ENCODE measurements at places on chromosomes 13 and 19.
A peak's percentile ranks its signal among the peaks of the same experiment; 100 is the strongest.

DNA sequence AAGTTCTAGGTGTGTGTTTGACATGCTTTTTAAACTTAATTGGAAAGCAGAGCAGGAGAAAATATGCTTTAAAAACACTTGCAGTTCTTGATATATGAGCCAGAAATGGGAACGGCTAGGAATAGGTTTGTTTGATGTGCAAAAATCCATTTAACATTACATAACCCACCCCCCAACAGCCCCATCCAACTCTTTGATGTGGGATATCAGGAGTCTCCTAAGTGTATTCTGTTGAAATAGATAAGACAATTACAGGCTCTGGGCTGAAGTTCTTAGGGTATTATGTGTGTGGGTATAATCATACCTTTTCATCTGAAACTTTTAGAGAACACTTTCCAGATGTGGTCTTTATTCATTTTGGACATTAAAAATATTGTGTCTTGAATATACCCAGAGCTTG, 240.4 kb upstream of the CSNK1A1L start:
- DNase-seq, result no peak

- peak; percentile 67 for DNase-seq
Measured at GRCh38 chr13:53010374-53011105, 18.1 kb upstream of the OLFM4 start.

GRCh38 chr19:11507370-11508078, 1.9 kb upstream of the ZNF653 start:
- DNase-seq, result no peak

GRCh38 chr13:113364901-113365582, 1.1 kb upstream of the GRTP1 start:
- no peak for DNase-seq

DNA sequence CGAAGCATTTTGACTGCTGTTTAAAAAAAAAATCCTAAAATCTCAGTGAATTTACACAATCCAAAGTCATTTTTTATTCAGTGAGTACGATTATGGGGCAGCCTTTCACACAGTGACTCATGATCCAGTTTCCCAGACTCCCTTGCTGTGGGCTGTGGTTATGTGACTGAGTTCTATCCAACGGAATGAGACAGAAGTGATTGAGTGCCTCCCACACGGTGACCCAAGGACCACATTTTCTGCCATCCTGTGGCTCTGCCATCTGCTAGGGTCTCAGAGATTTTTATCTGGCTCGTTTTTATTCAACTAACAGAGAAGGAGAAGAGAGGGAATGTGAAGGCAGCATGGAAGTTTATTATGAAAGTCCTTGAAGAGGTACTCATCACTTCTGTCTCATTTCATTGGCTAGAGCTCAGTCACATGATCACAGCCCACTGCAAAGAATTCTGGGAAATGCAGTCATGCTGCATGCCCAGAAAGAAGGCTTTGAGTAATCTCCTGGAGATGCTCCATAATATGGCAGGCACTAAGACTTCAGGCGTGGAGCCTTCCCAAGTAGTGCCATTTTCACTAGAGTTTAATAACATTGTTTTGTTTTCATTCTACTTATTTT, 999.4 kb downstream of the UQCRFS1 start:
- peak; percentile 66 for DNase-seq

GRCh38 chr13:28494778-28495537, at the start of gene FLT1:
Gene FLT1 (minus strand): TSS chr13:28495128. CDS start chr13:28494843, 285 bp downstream.
- DNase-seq, result peak; percentile 56

GRCh38 chr19:42657556-42657955, 62.8 kb upstream of the CEACAM8 start:
- DNase-seq, result peak; percentile 9

GRCh38 chr19:10254244-10254643, 2.2 kb downstream of the MRPL4 start:
- DNase-seq, result no peak

DNA sequence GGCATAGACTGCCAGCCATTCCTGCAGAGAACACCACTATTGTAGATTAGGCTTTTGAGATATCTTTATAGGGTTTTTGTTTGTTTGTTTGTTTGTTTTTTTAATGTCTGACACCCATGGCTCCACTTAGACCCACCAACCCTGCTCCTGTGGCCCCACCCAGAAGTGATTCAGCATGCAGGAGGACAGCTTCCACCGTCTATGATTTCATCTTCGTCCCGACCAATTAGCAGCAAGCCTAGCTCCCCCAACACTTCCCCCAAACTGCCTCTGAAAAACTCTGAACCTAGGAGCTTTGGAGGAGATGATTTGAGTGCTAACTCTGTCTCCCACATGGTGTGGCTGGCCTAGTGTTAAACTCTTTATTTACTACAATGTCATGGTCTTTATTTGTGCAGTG, 108.3 kb upstream of the RXFP2 start:
- DNase-seq, result no peak

- DNase-seq, result no peak
Measured at GRCh38 chr13:87554045-87554444, 117.1 kb upstream of the SLITRK5 start.

DNA sequence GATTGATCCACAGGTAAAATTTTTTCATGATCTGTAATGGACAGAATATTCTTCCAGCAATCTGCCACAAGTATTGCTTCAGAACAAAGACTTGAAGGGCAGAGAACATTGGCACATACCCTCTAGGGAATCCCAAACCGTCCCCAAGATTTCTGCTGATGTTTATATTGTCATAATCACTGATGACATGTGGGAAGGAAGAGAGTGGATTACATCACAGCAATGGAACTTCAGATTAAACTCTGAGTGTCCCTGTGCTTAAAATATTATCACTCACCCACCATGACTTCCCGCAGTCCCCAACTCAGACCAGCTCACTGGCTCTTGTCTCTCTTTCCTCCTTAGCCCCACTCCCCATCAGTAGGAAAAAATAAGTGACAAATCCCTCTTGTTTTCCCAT, 8.5 kb upstream of the TPT1 start:
- no peak for DNase-seq

GRCh38 chr19:46481947-46482346, 10.6 kb upstream of the PNMA8A start:
- DNase-seq, result no peak

GRCh38 chr13:114339857-114340534, 25.7 kb downstream of the CHAMP1 start:
- peak; percentile 39 for DNase-seq

DNA sequence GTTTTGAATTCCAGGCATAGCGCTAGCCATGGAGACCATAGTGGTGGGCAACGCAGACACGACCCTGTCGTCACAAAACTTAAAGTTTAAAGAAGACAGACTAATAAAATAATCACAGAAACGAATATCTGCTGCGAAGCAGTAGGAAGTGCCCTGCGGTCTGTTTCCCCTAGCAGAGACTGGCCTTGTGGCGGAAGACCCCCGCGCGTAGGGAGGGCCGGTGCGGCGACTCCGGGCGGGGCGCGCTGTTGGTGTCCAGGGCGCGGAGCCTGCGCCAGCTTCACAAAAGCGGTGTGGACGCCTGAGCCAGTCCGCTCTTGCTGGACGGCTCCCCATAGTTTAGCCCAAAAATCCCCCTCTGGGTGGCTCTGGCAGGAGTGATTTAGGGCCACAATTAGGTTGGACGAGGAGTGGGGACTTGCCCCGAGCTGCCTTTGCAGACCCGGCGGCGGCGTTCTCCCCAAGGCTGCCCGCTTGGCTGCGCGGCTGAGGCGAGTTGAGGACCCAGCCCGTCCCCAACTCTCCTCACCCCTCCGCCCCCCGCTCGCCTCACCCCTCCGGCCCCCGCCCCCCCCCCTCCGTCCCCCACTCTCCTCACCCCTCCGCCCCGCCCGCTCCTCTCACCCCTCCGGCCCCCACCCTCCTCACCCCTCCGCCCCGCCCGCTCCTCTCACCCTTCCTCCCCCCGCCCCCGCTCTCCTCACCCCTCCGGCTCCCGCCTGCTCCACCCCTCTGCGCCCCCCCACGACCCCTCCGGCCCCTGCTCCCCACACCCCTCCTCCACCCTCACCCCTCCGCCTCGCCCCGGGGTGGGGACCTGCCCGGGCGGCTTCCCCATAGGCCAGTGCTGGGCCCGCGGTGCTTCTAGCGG, 14.2 kb upstream of the LATS2 start:
- DNase-seq, result peak; percentile 65

DNA sequence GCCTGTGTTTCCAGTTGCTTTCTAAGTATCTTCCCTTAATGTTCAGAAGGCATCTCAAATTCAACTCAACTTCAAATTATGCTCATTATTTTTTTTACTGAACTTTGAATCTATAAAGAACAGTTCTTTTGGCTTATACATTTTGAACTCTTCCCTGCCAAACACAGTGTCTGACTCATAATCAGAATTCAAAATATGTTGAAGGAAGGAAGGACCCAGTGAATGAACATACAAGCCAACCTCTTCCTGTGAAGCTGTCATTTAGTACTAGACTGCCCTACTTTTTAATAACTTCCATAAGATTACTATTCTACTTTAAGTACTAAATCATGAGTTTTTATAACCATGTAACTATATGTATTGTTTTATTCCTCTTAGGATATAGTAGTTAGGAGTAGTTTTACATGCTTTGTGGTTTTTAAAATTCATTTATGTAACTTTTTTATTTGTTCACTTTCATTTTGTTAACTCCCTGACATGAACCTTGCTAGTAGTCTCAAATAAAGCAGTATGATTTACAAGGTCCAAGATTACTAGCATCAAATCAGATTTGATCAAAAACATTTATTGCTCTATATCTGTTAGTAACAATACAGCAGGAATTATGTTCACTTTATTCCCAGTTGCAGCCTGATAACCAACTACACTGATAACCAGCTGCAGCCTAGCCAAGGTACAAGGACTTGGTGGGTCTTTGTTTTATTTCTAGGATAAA, 6.4 kb downstream of the NUDT15 start:
- DNase-seq, result peak; percentile 55

- DNase-seq, result no peak
Measured at GRCh38 chr13:30241532-30241931, 65.8 kb downstream of the KATNAL1 start.

DNA sequence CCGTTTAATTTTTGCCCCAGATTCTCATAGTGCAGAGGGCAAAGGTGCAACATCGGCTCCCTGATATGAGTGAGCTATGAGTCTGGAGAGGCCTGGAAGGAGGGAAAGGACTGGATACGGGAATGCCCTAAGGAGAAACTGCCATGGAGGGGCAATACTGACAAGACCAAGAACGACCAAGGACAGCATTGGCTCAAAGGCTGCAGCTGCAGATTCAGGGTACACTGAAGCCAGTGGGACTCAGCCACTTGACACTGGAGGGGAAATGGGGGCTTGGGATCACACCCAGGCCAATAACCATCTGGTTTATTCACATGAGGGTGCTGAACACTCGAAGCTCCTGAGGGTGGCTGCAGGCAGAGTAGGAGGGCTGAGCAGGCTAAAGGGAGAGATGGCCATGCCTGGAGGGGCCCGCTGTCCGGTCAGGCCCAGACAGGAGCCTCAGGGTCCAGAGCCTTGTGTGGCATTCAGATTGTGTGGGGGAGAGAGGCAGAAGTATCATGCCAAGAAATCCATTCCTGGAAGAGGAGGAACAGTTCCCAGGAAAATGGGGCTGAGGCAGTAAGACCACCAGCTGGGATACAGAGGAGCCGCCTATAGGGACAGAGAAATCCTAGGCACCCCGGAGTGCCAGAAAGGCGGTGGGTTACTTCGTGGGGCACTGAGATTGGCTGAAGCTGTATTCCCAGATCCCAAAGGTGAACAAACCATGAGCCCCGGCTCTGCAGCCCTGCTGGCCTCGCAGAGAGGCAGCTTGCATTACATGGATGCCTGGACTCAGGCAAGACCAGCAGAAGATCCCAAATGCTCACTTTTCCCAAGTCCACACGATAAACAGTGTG, 20.7 kb downstream of the COL4A1 start:
- no peak for DNase-seq

GRCh38 chr13:39536906-39537305, 66.1 kb downstream of the LHFPL6 start:
- DNase-seq, result peak; percentile 59

DNA sequence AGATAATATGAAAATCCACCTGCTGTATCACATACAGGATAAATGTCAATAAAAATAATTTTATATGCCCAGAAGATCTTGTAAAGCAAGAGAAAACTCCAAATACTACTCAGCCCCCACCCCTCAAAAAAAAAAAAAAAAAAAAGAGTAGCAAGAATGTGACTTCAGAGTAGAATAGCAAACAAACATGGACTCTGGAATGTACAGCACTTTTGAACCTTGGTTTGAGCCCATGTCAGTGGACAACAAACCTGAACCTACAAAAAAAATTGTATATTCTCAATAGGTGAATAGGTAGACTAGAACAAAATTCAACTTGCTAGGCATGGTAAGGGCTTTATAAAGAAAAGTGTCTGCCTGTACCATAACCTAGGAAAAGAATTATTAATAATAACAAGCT, 428.0 kb downstream of the SLITRK6 start:
- DNase-seq, result no peak

DNA sequence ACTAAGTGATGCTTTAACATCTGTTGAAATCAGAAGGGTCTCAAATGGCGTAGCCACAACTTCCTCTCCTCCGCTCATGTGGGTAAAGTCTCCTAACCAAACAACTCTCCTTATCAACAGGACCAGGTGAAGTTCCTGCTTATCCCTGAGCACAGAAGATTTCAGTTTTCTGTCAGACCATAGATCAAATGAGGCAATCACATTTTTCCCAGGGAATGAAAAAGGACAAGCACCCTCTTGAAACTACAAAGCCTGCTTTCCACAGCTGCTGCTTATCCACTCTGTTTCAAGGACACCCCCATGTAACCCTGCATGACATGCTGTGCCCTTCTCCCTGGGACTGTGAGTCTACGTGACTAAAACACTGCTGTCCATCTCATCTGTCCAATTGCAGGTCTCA, 788.3 kb upstream of the SLITRK5 start:
- DNase-seq, result no peak

DNA sequence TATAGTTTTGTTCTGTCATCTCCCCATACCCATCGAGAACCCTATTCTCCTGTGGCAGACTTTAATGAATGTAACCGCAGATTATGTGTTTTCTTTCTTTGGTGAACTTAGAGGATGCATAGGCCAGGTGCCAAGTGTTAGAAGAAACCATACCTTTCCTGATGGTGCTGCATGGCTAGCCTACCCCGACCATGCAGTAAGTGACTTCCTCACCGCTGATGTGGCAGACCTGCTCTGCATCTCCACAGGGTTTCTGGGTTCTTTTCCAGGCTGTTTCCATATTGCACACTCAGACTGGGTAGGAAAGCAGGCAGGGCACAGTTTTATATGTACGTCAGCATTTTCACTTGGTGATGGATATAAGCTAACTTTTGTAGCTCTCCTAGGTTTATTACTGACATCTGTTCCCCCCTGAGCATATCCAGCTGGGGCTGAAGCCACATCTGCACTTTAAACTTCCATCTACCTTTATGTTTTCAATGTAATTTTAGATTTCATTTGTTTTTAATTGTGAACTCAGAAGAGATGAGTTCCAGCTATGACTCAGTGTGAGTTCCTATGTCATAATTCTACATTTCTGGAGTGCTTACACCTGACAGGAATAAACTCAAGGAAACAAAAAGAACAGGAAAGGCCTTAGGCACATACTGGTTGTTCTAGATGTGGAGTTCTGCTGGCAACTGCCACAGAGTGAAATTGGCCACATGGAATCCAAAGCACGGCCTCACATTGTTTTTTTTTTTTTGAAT, 42.3 kb downstream of the LRCH1 start:
- peak; percentile 42 for DNase-seq

GRCh38 chr13:59444210-59444857, 719.4 kb downstream of the DIAPH3 start:
- DNase-seq, result peak; percentile 65

All from astrocyte of the hippocampus (primary cell).